ENCODE measurements at places on chromosomes 3 and 15. TPM values are rescaled to one million over a fixed set of nuclear protein-coding genes. Genes with fewer than 3 reads are reported as not detected.
A peak's percentile ranks its signal among the peaks of the same experiment; 100 is the strongest.

- H3K36me3 ChIP-seq = no peaks in the 10 kb centered on the region
- no peak overlapping the region for H3K4me3 ChIP-seq
- H3K27ac ChIP-seq = peak overlapping the region; percentile 84
- H3K27me3 ChIP-seq = no peaks in the 10 kb centered on the region
- DNase-seq = no peak
Measured at GRCh38 chr3:52895418-52895817, 1.9 kb downstream of the STIMATE start.

- H3K4me1 ChIP-seq = no peaks in the 10 kb centered on the region
- no peak overlapping the region for H3K27ac ChIP-seq
- H3K4me3 ChIP-seq = no peak overlapping the region
- DNase-seq = no peak
- H3K27me3 ChIP-seq = no peaks in the 10 kb centered on the region
Measured at GRCh38 chr3:72306800-72307341, 521.9 kb upstream of the PROK2 start.

- H3K27me3 ChIP-seq = no peaks in the 10 kb centered on the region
- no peaks in the 10 kb centered on the region for H3K4me1 ChIP-seq
Measured at GRCh38 chr3:83193526-83193925, 1432.1 kb upstream of the GBE1 start.

Gene FOXB1
- total RNA-seq = not detected
